NCI-H774 (cell line): ENCODE measurements at places on chromosomes 5 and 9.

- DNase-seq = no peak
Measured at GRCh38 chr5:93433422-93433821, 147.6 kb downstream of the NR2F1-AS1 start.

DNA sequence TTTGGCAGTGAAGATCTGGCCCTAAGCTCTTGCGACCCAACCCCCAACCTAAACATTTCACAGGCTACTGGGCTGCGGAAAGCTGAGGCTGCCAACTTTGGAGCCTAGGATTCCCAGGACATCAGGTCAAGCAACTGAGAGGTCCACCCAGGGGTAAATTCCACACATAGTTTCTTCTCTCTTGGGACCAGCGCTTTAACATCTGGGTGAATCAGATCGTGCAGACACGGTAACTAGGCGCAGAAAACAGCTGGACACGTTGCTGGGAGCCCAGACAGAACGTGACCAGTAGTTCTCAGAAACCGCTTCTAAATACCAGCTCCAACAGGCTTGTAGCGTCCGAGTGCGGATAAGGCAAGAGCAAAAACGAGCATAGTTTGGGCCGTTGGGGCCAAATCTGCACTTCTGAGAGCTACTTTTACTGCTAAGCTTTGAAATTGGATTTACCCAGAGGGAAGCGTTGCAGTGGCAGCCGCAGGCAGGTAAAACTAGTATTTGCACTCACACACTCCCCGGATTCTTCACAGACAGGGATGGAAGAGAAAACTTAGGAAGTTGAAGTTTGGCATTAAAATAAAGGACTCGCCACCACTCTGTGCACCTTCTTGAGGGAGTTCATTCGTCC, 11.8 kb downstream of the ITGA1 start:
- no peak for DNase-seq

GRCh38 chr9:136304456-136304855, 562 bp upstream of the CCDC187 start:
- no peak for DNase-seq

GRCh38 chr5:35626108-35626507, 8.4 kb downstream of the SPEF2 start:
- DNase-seq = no peak

GRCh38 chr9:135716045-135716444, 14.1 kb downstream of the KCNT1 start:
- no peak for DNase-seq

DNA sequence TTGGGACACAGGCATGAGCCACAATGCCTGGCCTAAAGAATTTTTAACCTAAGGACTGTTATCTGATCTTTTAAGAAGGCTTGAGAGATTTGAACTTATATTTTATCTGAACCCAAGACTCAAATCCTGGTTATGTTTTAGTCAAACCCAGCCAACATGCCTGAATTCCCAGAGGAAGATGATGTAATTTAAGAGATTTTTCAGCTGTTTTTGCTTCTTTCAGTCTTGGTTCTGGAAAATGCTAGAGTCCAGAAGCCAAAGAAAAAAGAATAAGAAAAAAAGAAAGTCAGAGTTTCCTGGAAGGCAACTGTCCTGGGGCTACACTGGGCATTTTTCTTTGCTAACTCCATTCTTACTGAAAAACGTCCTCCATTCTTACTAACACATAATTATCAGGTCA, 85.8 kb downstream of the SNX18 start:
- DNase-seq = no peak

DNA sequence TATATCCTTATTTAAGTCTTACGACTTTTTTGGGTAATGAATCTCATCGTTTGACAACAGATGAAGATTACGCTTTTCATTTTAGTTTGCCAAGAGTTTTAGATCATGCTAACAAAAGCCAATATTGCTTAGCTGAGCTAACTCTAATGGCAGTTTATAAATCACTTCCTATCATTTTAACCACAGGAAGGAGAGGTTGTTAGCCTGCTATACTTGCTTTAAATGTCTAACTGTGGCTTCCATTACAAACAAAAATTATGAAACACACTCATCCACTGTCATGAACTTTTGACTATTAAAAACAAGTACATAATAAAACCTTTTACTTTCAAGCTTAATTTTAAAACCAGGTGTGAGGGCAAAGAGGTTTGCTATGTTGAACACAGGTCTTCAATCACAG, 53.7 kb upstream of the ANKH start:
- no peak for DNase-seq

GRCh38 chr9:800591-801150, 40.8 kb upstream of the DMRT1 start:
- no peak for DNase-seq

GRCh38 chr5:121053055-121053985, 589.2 kb downstream of the PRR16 start:
- DNase-seq = no peak

GRCh38 chr5:169299191-169299662, 1.7 kb downstream of the SLIT3 start:
- no peak for DNase-seq

- no peak for DNase-seq
Measured at GRCh38 chr5:111384220-111384619, 128.1 kb downstream of the STARD4 start.

- DNase-seq = no peak
Measured at GRCh38 chr5:33339413-33339812, 101.4 kb upstream of the TARS1 start.

- DNase-seq = no peak
Measured at GRCh38 chr5:150119421-150120061, 33.2 kb upstream of the CSF1R start.

- no peak for DNase-seq
Measured at GRCh38 chr5:5939759-5940370, 438.5 kb downstream of the MED10 start.

- no peak for DNase-seq
Measured at GRCh38 chr5:136066661-136067271, 38.0 kb downstream of the TGFBI start.

DNA sequence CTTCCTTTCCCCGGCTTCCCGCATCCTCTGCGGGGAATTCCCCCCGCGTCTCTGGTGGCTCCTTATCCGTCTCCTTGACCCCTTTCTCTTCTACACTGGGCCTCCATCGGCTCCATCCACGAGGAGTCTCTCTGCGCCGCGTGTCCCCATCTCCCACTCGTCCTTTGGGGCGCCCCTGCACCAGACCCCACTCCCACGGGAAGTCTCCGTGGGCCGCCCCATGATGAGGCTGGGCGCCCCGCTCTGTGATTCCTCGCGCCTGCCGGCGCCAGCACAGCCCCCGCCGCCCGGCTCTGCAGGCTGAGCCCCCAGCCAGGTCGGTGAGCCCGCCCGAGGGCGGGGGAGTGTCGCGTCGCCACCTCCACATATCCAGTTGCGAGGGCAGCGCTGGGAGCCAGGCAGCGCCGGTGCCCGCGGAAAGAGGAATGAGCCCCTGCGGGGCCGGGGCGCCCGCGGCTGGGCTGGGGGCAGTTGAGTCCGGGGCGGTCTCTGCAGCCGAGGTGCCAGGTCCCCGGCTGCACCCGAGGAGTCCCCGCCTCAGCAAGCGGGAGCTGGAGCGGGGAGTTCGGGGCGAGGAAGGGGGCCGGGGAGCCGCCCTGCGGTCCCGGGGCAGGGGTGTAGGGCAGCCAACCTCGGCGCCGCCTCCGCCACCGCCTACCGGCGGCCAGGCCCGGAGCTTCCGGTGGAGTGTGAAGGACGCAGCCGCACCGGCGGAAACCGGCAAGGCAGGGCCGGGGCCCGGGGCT, 2.1 kb upstream of the TRAF1 start:
- DNase-seq = peak; percentile 71

GRCh38 chr5:78808380-78808779, 159.8 kb upstream of the LHFPL2 start:
- DNase-seq = no peak

DNA sequence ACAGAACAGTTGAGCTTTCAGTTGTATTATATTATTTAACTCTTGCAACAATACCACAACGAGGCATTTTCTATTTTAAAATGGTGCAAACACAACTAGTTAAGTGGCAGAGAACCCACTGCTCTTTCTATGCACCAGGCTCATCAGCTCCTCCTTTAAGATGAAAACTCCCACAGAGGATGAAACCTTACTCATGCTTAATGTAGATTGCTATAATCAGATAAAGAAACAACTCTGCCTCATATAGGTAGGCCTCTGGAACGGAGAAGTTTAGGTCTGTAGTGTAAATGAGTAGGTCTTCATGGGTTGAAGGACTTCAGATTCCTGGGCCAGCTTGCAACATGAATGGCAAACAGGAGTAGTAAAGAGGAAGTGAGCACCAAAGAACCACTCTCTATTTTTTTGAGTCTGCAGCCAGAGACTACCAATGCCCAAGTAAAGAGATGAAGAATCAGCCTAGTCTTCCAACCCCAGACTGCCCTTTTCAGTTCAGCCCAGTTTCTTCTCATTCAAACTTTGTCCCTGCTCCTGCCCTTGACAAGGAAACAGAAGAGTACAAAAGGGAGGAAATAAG, 33.9 kb downstream of the HACD4 start:
- DNase-seq = no peak
